Amniotic stem cell (primary cell): ENCODE measurements at places on chromosomes 11 and 22.

- no peak for DNase-seq
Observed at GRCh38 chr22:50010676-50011446, 1.7 kb downstream of the IL17REL start.

GRCh38 chr11:819943-820649 lies 1.4 kb downstream of the PNPLA2 start:
- DNase-seq = peak; percentile 29

DNA sequence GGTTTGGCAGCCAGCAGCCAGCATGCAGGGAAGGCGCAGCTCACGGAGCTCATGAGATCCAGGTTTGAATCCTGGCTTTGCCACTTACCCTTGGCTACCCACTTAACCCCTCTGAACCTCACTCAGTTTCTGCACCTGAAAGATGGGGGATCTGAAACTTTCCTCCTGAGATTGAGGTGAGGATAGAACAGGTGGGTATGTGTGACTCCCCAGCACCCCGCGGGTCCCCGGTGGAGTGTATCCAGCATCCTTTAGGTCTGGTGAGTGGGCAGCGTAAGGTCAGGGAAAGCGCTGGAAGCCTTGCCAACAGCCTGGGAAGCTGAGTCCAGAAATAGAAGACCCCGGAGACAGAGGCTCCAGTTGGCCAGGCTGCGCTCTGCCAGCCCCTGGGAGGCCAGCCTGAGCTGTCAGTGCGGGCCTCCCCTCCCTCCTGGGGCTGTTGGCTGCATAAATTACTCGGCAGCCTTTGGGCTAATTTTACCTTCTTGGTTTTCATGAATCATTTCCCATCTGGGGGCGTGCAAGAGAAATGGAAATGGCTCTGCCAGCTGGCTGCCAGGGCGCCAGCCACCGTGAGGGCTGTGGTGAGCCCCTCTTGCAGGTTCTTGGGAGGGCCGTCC lies 17.6 kb downstream of the PRDM11 start:
- no peak for DNase-seq

- DNase-seq = no peak
Observed at GRCh38 chr11:58830673-58831301, 13.7 kb downstream of the GLYATL2 start.

DNA sequence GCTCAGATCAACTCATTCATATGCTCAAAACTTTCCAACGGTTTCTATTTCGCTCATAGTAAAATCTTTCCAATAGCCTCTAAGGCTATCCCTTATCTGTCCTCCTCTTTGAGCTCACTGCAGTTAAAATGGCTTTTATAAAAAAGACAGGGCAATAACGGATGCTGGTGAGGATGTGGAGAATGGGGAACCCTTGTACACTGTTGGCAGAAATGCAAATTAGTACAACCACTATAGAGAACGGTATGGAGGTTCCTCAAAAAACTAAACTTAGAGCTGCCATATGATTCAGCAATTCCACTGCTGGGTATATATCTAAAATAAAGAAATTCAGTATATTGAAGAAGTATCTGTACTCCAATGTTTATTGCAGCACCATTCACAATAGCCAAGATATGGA lies 345.6 kb downstream of the DLG2 start:
- no peak for DNase-seq

GRCh38 chr11:31601635-31602282 lies 92.2 kb downstream of the ELP4 start:
- no peak for DNase-seq

GRCh38 chr11:69484427-69485259 lies 3.2 kb downstream of the LINC01488 start:
- DNase-seq = no peak

- DNase-seq = peak; percentile 8
Observed at GRCh38 chr11:59802639-59803176, 7.9 kb downstream of the MRPL16 start.

GRCh38 chr11:2741377-2742131 lies 41.8 kb upstream of the KCNQ1OT1 start:
- DNase-seq = peak; percentile 15

DNA sequence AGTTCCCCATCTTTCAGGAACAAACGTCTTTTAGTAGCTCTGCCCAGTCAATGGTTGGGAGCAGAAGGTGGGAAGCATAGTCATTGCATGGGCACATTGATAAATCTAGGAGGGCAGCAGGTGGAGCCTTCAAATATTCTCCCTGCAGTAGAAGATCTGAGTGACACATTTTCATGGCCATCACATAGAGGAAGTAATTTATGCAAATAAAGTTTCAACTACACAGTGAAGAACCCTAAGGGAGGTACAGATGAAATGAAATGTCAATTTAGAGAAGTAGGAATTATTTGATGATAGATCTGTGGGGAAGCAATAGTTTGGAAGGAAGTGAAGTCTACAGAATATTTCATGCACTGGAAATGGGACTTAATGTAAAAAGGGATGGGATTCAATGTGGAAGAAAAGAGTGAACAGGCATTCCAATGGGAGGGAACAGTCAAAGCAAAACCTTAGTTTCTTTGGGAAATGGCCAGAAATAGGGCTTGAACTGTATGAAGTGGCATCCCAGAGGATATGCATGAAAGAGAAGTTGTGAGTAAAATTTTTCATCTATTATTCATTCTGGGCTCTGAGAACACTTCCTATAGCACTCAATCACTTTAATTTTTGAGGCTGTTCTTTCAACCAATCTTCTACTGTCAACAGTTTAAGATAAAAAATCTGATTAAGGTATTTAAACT lies 256.2 kb upstream of the LUZP2 start:
- DNase-seq = no peak

- DNase-seq = no peak
Observed at GRCh38 chr11:133164986-133165385, 367.3 kb downstream of the OPCML start.
